ENCODE measurements at places on chromosomes 6 and 20. TPM values are rescaled to one million over a fixed set of nuclear protein-coding genes. Genes with fewer than 3 reads are reported as not detected.

The PTCRA gene
- 0.24 TPM for polyA plus RNA-seq

The ZNF391 gene
- 10.2 TPM for polyA plus RNA-seq

The CPXM1 gene
- polyA plus RNA-seq, result 256 TPM

The IL17F gene
- polyA plus RNA-seq, result 0.28 TPM

The ADAM33 gene
- polyA plus RNA-seq, result 5.1 TPM

The HLA-DPB1 gene
- polyA plus RNA-seq, result 17.9 TPM

The SIGLEC1 gene
- polyA plus RNA-seq, result 0.60 TPM

The RIPPLY2 gene
- 0.10 TPM for polyA plus RNA-seq

The SIM1 gene
- 24.7 TPM for polyA plus RNA-seq

The HNF4A gene
- 46.1 TPM for polyA plus RNA-seq

The TSPO2 gene
- 0.44 TPM for polyA plus RNA-seq

DNA sequence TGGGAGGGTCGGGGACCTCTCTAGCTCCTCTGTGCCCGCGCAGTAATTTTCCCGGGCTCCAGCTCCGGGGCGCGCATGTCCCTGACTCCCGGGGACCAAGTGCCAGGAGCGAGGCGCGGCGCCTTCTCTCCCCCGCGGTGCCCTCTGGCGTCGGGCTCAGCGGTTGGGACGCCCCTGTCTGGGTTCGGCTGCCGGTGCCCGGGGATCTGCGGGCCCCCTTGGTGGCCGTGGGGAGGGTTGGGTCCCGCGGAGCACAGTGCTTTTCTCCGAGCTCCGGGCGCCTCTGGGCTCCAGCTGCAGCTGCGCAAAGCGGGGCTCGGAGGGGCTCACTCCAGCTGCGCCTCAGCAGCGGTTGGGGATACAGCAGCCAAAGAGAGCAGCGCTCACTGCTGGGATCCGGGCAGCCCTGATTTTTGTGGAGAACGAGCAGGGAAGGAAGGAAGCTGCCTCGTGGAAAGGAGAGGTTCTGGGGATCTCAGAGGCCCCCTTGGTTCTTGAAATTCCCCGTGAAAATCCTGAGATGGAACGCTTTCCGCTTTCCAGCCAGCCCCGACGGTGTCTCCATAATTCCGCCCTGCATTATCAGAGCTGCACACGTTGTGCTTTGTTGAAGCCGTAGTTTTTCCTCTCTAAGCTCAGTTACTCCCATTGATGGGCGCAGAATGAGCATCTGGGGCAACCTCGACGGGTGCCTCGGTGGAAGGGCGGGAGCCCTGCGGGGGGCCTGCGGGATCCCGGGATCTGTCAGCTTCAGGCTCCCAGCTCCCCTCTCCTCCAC, 861 bp downstream of the PPP1R14C start:
- no peak for DNase-seq

DNA sequence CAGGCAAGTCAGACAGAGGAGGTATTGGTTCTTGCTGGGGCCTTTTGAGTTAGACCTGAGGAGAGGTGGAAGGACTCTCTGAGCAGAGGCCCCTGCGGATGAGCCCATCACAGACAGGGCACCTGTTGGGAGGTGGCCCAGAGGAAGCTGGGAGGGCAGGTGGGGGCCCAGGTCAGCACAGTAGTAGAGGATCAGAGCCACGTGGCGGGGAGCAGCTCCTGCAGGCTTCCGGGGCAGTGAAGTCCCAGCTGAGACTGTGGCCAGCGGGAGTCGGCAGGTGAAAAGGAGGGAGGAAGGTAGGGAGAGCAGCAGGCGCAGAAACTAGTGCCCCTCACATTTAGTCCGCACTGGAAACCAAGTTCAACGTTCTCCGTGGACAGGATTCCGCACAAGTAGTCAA, 61.8 kb downstream of the RSPH3 start:
- DNase-seq, result no peak

GRCh38 chr6:22041797-22042480, 254.9 kb downstream of the PRL start:
- no peak for DNase-seq

GRCh38 chr6:2986722-2987221, 12.9 kb upstream of the NQO2 start:
- no peak for DNase-seq

DNA sequence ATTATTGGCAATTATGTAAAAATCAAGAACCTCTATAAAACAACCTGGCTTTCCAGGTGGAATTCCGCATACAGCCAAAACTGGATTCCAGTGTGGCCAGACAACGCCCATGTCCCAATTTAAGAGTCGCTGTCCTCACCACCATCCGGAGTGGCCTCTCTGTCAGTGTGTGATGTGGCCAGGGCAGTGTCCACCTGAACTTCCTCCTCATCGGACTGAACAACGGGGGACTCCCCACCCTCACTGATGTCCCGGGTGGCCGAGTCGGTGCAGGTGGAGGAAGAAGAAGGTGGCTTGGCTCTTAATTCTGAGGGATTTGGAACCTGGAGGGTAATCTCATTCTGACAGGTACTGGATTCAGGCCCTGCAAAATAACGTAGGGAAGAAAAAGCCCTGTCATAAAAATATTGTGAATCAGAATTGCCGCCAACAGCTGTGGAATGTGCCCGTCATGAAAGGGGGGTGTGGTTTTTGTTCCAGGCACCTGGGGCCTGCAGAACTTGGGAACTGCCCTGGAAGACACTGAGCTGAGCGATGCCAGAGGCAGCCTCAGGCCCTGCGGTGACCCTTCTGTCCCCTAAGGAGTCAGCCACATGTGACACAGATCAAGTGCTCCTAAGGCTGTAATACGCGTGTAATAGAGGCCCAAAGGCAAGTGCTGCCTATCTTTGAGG, 139.8 kb downstream of the DTNBP1 start:
- no peak for DNase-seq

- DNase-seq, result no peak
These were observed 214.3 kb upstream of the PLCB4 start for GRCh38 chr20:8854571-8854970.

GRCh38 chr6:90369024-90369519, 72.4 kb upstream of the BACH2 start:
- DNase-seq, result no peak

DNA sequence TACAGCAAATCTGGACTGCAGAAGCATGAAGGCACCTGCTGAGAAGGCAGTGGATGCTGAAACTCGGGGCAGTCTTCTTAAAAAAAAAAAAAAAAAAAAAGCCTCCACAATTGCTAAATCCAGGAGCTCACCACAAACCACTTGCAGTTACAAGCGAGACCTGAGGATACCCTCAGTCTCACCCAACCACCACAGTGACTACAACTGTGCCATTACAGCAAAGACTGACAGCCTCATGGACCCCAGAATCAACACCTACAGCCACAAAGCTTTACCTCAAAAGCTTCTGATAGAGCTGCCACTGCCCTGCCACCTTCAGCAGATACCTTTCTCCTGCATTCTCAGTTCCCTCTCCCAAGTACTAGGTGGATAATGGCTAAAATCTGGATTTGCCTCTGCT, 9.0 kb downstream of the COL21A1 start:
- DNase-seq, result no peak

- no peak for DNase-seq
These were observed 19.7 kb downstream of the FRK start for GRCh38 chr6:116040993-116041392.

DNA sequence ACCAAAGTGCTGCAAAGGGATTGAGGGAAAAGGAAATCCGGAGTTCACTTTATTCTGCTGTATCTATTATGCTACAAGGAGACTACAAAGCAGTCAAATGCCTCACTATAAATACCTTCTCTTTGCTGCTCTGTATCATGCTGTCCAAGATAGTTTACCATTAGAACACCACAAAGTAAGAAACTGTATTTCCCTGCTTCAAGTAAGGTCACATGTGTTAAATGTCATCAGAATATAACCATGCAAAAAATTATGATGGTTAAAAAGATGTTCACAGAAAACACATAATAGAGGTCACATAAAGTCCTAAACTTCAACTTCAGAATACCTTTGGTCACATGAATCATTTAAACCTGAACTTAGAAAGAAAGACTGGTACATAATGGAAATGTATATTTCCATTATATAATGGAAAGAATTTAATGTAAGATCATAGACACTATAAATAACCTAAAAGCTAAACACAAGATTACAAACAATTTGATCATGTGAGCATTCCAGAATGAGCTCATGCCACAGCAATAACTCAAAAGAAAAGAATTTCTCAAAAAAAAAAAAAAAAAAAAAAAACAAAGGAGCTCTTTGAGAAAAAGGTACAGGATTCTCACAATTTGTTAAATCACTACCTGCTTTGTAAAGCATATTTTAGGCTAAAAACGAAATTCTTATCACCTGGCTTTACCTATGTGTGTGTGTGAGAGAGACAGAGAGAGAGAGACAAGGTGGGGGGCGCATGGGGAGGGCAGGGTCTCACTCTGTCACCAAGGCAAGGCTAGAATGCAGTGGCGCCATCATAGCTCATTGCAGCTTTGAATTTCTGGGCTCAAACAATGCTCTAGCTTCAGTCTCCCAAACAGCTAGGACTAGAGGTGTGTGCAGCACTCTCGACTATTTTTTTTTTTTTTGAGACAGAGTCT, 58.7 kb downstream of the KIF13A start:
- no peak for DNase-seq

- DNase-seq, result no peak
These were observed 337.7 kb downstream of the TPBG start for GRCh38 chr6:82701341-82701740.

DNA sequence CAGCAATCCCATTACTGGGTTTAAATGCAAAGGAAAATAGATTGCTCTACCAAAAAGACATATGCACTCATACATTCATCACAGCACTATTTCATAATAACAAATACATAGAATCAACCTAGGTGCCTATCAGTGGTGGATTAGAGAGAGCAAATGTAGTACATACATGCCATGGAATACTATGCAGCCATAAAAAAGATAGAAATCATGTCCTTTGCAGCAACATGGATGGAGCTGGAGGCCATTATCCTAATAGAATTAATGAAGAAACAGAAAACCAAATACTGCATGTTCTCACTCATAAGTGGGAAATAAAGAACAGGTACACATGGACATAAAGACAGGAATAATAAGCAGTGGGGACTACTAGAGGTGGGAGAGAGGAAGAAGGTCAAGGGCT, 70.7 kb upstream of the MLIP start:
- no peak for DNase-seq

DNA sequence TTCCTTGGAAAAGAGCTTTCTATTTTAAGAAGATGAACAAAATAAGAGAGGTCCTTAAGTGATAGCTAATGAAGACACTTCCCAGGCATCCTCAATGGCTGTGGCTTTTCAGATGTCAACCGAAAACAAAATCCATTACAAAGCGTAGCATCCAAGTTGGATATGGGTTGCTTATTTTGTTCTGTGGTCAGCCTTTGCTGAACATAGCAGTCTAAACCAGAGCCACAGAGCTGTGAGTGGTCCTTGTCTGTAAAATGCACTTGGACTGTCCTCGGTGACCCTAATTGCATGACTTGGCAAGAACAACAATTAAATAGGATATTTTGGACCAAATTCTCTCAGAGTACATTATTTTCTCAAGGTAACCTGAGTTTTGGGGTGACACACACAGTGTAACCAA, 10.4 kb upstream of the BFSP1 start:
- no peak for DNase-seq

GRCh38 chr20:59392736-59393135, 92.3 kb downstream of the EDN3 start:
- no peak for DNase-seq

GRCh38 chr20:50305636-50306477, 115.2 kb downstream of the CEBPB start:
- DNase-seq, result no peak

- DNase-seq, result no peak
These were observed 51.1 kb upstream of the CST7 start for GRCh38 chr20:24897974-24898373.

DNA sequence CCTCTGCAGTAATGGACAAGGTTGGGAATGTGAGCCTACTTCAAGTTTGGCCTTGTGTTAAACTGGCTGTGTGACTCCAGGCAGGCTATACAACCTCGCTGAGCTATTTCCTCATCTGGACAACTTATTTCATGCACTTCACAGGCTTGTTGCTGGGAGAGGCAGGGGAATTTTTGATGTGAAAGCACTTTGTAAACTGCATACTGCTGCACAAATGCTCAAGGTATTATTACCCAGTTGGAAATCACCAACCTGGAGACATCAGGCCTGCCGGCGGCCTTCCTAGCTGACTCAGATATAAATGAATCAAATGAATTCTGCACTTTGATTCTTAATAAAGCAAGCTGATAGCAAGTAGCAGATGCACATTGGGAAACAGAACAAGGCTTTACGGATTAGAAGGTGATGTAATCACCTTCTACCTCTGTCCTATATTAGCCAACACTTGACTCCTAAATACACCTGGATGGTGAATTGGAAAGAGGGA, 10.1 kb downstream of the JARID2 start:
- no peak for DNase-seq

DNA sequence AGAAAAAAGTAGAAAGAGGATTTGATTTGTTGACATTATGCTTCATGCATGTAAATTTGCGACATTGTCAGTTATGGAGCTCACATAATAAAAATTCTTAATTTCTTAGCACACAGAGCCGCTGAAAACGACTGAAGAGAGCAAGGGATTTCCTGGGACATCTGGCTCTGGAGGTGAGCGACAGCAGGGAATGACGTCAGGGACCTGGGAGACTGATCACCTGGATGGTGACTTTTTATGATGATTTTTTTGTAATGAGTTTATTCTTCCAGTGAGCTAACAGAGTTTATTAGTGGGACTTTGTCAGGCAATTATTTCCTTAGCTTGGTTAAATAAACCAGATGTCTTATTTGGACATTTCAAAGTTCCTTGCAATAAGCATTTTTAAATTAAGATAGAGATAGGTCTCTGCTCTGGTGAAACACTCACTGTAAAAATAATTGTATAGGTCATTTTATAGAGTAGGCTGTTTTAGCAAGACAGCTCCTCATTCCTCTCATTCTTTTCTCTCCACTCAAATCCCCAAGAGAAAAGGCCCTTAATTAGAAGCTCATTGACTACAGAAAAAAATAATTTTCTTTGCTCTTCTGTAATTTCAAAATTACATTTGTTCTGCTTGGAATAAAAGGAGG, 19.4 kb downstream of the TMEM200A start:
- no peak for DNase-seq

GRCh38 chr6:11324453-11325015, 92.1 kb upstream of the NEDD9 start:
- no peak for DNase-seq

GRCh38 chr20:6898928-6899327, 131.4 kb downstream of the BMP2 start:
- DNase-seq, result no peak

DNA sequence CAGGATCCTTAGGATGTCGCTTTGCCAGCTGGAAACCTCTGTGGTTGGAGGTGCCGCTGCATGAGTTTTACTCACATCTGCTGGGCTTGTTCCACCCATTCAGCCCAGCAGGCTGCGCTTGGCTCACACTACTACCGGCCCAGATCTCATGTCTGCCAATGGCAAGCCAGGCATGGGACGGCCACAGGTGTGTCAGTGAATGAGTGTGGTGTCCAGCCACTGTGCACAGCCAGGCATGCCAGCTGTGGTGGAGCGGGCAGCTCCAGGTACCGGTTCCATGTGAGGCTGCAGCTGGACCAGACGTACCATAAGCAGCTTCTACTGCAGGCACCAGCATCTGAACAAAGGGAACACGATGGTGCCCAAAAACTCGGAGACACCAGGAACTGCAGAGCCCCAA, 33.1 kb upstream of the ASF1A start:
- no peak for DNase-seq

- no peak for DNase-seq
These were observed 20.1 kb upstream of the NCOA3 start for GRCh38 chr20:47481330-47482216.
